ENCODE measurements at places on chromosomes 6 and 20.

- H3K36me3 ChIP-seq: peaks cover 5% of the 10 kb centered on the region
- H3K27ac ChIP-seq: no peak overlapping the region
- peaks cover 59% of the 10 kb centered on the region for H3K4me1 ChIP-seq
- H3K27me3 ChIP-seq: peaks cover 20% of the 10 kb centered on the region
- no peak overlapping the region for H3K4me3 ChIP-seq
Measured at GRCh38 chr20:58551631-58552030, 36.4 kb upstream of the APCDD1L start.

- no peak for DNase-seq
- H3K27me3 ChIP-seq: peaks cover 4% of the 10 kb centered on the region
- no peak overlapping the region for H3K4me3 ChIP-seq
- H3K36me3 ChIP-seq: no peaks in the 10 kb centered on the region
- peaks cover 23% of the 10 kb centered on the region for H3K4me1 ChIP-seq
Measured at GRCh38 chr6:45884336-45884735, 131.3 kb downstream of the CLIC5 start.

DNA sequence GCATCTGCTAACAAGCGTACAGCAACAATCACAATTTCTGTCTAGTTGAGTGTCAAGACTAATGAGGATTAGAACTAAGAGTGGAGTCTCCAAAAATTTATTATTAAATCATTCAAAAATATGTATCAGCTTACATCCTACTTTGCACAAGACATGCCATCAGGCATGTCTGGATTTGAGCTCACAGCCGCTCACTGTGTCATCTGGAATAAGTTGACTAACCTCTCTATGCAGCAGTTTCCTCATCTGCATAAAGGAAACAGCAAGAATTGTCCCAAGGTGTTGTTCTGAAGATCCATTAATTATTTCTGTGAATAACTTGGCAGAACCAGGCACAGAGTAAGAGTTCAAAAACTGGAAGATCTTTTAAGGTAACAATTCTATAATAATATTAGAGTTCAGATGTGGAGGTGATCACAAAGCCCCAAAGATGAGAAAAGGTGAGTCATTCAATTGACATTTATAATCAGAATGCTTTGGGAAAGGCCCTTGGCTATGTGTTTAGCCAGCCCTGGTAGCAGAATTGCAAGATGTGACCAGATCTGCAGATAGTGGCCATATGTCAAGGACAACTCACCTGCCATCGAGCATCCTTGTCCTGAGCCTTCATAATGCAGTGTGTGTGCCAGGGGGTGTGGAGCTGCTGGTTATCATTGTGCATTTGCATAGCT lies 264.0 kb downstream of the FOXA2 start:
- no peaks in the 10 kb centered on the region for H3K36me3 ChIP-seq
- H3K4me3 ChIP-seq: no peak overlapping the region
- DNase-seq: no peak
- no peak overlapping the region for H3K27ac ChIP-seq

DNA sequence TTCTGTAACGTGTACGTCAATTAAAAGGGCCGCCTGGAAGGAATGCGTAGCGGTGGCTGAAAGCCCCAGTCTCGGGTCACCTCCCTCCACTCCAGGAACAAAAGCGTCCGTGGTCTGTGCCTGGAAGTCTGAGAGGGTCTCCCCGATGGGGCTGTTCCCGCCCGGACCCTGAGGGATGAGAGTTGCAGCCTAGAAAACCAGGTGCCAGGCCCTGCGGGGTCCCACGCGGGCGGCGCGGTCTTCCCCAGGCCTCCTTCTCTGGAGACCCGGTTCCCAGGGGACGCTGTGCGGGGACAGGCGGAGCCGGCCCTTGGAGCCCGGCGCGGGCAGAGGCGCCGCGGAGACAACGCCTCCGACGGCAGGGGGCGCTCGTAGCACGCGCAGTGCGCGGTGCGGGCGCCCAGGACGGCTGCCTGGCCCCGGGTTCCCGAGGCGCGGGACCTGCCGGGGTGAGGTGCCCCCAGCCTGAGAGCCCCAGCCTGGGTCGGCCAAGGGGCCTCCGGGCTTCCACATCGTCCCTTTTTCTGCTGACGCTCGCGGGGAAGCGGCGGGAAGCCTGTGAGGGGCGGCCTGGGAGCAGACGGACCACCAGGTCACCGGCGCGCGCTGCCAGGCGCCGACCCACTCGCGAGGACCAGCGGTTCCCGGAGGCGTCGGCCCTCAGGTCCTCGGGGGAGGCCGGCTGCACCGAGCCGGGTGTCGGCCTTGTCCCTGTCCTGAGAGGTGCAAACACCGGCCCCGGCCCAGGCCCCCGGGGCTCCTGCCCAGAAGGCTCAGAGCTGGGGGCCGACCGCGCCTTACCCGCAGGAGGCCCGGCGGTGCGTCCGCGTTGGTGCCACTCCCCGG lies 5.3 kb upstream of the FOXC1 start:
- peaks cover 65% of the 10 kb centered on the region for H3K4me1 ChIP-seq
- no peaks in the 10 kb centered on the region for H3K36me3 ChIP-seq
- peak overlapping the region; percentile 65 for H3K4me3 ChIP-seq

- no peaks in the 10 kb centered on the region for H3K27me3 ChIP-seq
- no peak overlapping the region for H3K4me3 ChIP-seq
- H3K27ac ChIP-seq: no peak overlapping the region
- H3K4me1 ChIP-seq: peaks cover 9% of the 10 kb centered on the region
Measured at GRCh38 chr20:20440481-20440880, 72.6 kb downstream of the INSM1 start.

GRCh38 chr6:140463312-140463710 lies 1088.9 kb upstream of the CITED2 start:
- H3K4me1 ChIP-seq: no peaks in the 10 kb centered on the region
- no peaks in the 10 kb centered on the region for H3K27me3 ChIP-seq
- H3K4me3 ChIP-seq: no peak overlapping the region
- peak overlapping the region; percentile 47 for H3K27ac ChIP-seq

Measured in nephron progenitor cell (in vitro differentiated cells).